ENCODE measurements at places on chromosomes 7 and 10.

DNA sequence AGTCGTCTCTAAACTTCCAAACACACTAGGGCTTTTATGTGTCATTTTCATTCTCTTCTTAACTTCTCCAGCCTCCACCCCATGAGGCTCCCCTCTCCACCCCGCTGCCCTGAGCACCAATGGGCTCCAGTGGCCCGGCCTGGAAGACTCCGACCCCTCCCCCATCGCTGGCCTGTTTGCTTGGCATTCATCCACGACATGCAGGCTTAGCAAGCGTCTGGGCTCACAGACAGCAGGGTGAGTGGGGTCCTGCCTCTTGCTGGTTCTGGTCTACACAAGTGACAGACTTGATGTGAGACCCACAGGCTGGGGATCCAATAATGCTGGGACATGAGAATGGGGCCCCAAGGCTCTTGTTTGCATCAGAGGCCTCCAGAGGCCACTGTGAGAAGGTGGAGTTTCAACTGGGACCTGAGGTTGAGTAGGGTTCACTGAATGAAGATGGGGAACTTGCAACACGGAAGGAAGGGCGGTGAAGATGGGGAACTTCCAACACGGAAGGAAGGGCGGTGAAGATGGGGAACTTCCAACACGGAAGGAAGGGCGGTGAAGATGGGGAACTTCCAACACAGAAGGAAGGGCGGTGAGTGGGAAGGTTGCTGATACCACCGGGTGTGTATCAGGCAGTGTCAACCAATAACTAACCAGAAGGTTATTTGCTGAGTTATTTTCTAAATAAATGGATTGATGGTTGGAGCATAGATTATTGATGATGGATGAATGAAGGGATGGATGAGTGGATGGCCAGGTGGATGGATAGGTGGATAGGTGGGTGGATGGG, 14.0 kb downstream of the KNDC1 start:
- no peak for DNase-seq

DNA sequence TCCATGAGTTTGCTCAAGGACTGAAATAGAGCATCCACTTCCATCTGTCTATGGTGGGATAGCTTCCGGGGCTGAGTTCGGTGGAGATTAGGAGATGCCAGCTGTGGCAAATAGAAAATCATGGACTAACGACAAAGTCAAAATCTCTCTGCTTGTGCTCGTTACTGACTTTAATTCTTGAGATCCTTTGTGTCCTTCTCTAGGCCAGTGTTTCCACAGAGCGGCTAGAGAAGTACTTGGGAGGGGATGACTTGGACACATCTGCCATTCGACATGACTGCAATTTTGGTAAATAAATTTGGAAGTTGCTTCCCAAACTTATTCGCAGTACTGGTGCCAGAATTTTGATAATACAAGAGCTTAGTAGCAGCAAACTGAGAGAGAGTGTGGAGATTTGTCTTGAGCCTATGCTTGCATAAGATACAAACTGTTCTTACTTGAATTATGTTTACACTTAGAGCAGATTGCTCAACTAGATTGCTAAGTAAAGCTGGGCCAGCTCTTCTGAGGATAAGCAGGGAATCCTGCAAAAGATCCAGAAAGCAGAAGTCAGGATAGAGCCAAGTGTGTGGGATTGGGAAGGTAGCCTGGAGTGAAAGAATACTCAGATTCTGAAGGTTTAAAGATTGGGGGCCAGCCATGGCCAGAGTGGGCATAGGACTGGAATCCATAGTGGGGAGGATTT, 27.6 kb downstream of the ABCC2 start:
- DNase-seq, result no peak

GRCh38 chr7:20352573-20353306, 22.0 kb downstream of the ITGB8 start:
- DNase-seq, result no peak

- DNase-seq, result no peak
Observed at GRCh38 chr7:27202862-27203134, 2.9 kb upstream of the HOXA13 start.

DNA sequence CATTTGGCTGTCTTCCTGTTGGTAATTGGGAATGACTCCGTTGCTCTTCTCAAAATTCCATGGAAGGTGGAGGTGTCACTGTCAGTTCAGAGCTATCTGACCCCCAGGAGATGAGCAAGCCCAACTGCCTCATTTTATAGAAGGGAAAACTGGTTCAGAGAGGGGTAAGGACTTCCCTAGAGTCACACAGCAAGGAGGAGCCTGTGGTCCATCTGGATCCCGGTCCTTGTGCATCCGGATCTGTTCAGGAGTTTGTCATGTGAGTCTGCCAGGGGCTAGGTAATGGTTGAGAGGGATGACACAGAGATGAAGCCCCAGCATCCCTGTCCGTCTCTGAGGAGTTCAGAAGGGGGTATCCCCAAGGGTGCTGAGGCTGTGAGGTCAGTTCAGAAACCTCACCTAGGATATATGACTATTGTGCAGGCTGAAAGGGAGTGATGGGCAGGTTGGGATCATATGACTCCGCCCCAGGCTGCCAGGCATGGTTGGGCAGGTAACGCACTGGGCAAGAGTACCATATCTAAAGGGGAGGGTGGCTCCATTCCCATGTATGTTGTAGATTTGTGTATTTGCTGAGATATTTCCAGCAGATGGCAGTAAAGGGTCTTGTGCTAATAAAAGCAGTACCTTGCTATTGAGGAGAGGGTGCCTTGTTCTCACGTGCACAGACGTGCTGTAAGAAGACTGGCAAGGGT, 16.0 kb upstream of the SLC29A3 start:
- DNase-seq, result peak; percentile 45

DNA sequence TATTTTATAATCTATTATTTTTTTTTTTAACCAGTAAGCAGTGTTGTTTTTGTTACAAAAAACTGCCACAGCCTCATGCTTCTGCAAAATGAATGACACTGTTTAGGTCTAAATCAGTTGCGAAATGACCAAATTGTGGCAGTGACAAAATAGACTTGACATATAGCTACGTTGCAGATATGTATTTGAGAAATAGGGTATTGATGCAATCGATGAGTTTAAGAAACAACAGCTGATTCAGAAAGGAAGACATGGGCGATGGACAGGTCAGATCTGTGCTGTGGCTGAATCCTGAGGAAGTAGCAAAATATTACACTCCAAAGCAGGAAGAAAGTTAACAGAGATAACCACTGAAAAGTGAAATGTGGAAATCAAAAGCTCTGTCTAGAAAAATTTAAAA, 89.0 kb upstream of the STEAP4 start:
- DNase-seq, result no peak

- DNase-seq, result no peak
Observed at GRCh38 chr10:15084502-15084922, 4.1 kb downstream of the ACBD7 start.

GRCh38 chr10:89426230-89426868, 12.0 kb downstream of the IFIT5 start:
- peak; percentile 62 for DNase-seq

- DNase-seq, result no peak
Observed at GRCh38 chr10:42962902-42963231, 114.0 kb upstream of the RET start.

DNA sequence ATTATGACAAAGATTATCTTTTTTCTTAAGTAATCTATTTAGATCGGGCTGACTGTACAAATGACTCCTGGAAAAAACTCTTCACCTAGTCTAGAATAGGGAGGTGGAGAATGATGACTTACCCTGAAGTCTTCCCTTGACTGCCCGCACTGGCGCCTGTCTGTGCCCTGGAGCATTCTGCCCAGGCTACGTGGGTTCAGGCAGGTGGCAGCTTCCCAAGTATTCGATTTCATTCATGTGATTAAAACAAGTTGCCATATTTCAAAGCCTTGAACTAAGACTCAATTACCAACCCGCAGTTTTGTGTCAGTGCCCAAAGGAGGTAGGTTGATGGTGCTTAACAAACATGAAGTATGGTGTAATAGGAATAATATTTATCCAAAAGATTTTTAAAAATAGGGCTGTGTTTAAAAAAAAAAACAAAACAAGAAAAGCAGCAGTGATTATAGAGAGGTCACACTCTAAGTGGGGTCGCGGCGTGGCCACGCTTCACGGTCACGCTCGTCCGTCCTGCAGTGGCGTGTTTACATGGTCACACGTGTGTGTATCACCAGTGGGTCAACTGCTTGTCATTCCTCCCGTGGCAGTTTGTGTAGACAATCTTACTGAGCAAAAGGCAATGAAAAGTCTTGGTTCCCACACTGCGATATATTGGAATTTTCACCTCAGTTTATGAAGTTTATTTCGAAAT, 10.8 kb downstream of the INSIG1 start:
- DNase-seq, result no peak
